ENCODE measurements at places on chromosomes 4 and X.
A peak's percentile ranks its signal among the peaks of the same experiment; 100 is the strongest.

- no peak for DNase-seq
Measured at GRCh38 chr4:187993827-187994226, 1.7 kb upstream of the ZFP42 start.

- DNase-seq = no peak
Measured at GRCh38 chrX:32480019-32480418, 731.3 kb downstream of the DMD start.

DNA sequence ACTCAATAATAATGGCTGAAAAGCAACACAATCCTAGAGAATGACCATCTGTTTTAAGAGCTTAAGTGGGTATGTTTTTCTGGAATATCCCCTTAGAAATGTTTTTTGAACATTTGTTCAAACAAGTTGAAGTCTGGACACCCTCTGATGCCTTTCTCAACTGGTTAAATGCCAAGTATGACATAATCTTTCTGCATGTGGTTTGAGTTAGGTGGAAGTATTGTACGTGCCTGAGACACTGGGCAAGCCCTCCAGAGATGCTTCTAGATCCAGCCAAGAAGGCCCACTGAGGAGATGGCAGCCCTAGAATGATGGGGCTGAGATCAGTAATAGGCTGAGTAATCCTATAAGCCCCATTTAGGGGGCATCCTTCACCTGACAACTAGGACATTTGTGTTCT lies 493.1 kb downstream of the MAGEE1 start:
- DNase-seq = no peak

DNA sequence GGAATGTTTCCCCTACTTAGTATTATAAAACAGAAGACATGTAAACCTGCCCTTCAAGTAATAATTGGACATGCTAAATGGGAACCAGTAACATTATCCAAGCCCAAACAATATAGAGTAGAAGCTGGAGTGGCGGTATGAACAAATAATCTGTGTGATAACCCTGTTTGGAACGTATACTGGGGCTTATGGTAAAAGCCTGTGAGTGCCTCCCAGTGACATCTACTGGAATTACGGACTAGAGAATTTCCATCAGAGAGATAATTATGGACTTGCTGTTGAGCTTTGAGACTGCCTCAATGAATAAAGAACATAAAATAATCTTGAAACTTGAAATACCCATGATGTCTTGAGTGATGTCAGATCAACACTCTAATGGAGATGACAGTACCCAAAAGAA lies 406.3 kb upstream of the GRIA3 start:
- DNase-seq = no peak

DNA sequence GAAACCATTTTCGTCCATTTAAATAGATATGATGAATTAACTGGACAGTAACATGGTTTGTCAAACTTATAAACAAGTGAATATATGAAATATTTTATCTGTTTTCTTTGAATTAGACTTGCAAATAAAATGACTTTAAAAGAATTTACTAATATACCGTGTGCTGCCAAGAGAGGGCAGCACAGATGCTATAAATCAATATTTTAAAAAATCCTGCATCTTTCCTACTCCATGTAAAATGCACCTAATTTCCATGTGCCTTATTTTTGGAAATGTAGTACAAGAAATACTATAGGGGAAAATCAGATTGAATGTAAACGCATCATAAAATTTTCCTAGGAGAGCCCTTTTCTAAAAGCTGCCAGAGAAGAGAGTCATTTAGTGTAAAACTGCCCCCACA lies 62.2 kb downstream of the PRKX start:
- peak; percentile 14 for DNase-seq

DNA sequence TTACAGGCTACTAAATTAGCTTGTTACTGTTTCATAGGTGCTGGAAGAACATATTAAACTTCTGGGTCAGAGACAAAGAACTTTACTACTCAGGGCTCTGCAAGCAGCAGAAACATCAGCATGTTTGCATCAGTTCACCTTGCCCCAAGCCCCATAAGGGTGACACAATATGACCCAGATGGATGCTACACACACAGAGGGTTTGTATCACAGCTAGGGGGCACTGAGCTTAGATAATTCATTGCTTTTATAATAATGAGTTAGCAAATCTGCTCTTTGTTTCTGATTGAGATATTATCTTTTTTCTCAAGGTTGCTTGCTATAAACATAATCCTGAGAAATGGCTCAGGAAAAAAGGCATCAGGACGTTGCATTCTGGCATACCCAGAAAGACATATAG lies 4.8 kb upstream of the SYNPO2 start:
- no peak for DNase-seq

DNA sequence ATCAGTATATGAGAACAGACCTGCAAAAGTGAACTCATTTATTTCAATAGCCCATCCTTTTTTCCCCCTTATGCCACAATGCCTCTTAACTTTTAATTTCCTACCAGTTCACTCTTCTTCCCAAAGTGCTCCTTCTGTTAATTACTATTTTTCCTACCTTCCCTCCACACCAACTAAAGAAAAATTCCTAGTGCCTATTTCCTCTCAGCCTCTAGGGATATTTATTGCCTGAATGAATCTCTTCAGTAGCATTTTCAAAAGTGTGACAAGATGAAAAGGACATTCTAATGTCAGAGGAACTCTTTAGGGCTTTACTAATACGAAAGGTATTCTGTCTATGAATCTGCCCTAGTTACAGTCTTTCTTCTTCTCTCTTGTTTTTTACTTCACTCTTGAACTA lies 181.1 kb upstream of the SPRY1 start:
- no peak for DNase-seq

Measured in AG09319 (cell line).